Cortex of kidney (tissue), 1 donor: ENCODE measurements at places on chromosomes 7 and 10.

GRCh38 chr7:152520861-152521302, 85.1 kb upstream of the KMT2C start:
- DNase-seq, result no peak

GRCh38 chr7:114209968-114210367, 204.6 kb upstream of the FOXP2 start:
- DNase-seq, result no peak

DNA sequence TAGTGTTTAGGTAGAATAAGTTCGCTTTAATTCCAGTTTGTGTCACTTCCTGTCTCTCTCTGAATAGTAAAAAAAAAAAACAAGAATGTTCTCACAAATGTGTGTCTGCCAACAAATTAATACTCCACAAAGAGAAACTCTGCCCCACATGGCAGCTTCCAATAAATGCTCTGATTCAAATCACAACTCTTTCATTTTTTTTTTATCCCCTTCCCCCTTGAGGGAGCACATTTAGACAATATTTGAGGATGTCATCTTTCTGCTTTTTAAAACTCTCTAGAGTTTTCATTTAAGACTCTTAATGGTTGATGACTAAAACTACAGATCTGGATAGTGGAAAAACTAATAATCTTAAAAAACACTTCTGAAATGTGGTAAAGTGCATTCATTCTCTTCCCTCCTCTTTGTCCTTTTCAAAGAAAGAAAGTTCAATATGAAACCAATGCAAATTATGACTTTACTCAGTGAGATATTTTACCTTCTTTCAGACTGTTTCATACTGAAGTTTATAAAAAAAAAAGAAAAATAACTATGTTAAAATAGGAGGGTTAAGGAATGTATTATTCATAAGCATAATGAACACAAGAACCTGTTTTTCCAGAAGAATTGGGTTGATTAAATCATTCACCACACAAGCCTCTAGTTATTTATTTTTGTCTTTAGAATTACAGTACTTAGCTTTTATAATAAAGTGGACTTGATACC, 42.3 kb downstream of the ARID5B start:
- DNase-seq, result no peak

DNA sequence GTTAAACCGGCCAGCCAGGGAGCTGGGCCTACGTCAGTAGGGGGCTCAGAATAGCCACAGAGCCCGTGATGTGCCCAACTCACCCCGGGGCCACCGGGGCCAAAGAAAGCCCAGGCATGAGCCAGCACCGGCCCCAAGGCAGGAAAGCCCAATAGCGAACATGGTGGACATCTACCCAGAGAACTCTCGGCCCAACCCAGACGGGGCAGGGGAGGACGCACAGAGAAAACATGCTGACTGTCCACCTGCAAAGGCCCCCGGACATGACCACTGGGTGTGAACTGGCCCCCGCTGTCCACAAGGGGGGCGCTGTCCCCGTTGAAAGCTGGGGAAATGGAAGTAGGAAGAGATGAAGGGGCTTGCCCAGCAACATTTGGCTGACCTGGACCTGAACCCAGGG, 169.2 kb downstream of the PRKAG2 start:
- DNase-seq, result no peak

DNA sequence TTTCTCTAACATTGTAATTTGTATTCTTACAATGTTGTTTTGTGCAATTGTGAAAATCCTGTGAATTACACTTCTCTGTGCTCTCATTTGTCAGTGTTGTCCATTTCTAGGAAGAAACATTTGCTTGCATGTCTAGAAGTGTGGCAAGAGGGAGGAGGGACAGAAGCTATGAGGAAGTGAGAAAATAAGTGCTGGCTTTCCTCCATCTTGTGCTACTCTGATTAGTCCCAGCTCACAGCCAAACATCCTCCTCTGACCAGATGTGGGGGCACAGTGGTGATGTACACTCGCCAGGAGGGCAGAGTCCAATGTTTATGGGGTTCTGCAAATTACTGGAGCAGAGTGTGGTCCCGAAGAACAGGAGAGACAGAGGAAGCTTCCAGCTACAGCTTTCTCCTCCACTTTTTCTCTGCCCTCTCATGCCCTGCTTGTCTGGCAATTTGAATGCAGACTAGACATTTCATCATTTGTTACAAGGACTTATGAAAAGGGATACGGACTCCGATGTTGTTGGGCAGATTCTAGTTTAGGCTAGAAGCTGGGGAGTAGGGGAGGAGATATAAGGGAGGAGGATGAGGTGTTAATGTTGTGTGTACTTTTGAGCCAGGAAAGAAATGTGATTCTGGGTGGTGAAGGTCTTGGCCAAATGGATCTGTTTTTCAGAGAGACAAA, 131.0 kb upstream of the C1GALT1 start:
- DNase-seq, result no peak

- DNase-seq, result no peak
Observed at GRCh38 chr7:129702761-129703338, 91.3 kb downstream of the NRF1 start.

- DNase-seq, result no peak
Observed at GRCh38 chr7:116633131-116633988, 38.6 kb upstream of the MET start.

DNA sequence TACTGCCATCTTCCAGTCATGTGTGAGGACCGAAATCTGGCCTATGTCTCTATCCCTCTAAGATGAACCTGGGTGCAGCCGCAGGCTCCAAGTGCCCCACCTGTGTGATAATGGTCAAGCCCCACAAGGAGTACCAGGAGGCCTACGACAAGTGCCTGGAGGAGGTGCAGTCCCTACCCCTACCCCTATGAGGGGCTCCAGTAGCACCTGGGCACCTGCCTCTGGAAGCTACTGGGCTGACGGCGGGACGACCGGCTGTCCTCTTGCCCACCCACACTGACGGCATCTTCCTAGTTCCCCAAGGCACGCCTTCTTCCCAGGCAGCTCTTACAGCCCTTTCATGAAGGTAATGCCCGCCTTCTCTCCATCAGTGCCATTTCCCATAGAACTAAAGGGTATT, 47.4 kb downstream of the HOXA1 start:
- no peak for DNase-seq

- DNase-seq, result no peak
Observed at GRCh38 chr10:27245836-27246235, 5.2 kb upstream of the ACBD5 start.

DNA sequence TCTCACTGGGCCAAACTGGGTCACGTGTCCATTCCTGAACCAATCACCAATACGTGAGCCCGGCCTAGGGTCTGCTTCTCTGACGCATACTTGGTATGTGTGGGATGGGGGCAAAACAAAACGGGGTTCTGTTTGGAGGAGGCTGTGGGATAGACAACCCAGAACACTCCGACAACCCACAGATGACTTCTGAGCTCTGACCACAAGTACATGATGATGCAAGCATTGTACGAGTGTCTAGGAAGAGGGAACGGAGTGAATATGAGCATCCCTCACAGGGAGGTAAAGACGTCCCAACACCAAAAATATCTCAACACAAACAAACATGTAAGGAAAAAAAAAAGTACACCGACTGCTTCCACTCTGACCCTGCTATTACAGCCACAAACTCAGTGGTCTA, 5.6 kb downstream of the DAGLB start:
- no peak for DNase-seq

DNA sequence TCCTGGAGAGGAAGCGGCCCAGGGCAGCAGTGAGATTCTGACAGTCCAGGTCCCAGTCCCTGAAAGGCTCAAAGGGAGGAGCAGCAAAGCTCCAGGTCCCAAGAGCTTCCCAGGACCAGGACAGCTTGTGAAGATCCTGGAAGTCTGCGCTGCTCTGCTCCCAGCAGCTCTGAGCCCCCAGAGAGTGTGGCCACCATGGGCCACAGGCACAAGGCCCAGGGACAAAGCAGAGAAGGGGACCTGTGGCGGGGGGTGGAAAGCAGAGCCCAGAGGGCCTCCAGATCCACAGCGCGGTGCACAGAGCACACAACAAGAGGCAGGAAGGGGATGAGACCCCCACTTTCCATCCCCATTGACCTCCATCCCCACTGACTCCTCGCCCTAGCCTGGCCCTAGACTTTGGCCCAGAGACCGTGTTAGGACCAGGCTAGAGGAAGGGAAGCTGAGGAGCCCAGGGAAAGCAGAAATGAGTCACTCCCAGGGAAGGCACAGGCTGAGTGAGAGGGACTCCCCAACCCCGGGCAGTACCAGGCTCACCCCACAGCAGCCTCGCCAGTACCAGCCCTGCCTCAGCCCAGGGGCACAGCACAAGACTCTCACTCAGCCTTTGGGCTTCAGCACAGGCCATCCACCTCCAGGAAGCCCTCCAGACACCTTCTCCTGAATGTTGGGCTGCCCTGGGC, 75.5 kb downstream of the GRID1 start:
- no peak for DNase-seq

- no peak for DNase-seq
Observed at GRCh38 chr10:968546-969199, 19.6 kb upstream of the GTPBP4 start.

DNA sequence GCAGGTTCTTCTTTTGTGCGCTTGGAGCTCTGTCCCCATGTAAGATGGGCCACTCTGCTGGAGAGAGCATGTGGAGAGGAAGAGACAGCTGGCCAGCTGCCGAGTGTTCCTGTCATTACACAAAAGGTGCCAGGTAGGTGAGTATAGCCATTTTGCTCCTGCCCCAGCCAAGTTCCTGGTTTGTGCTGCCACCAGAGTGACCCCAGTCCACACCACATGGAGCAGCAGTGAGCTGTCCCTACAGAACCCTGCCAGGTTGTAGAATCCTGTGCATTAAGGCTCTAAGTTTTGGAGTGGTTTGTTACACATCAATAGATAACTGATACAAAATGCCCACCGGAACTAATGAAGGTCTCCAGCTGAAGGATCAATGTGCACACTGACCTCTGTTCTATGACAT, 84.6 kb upstream of the GHITM start:
- DNase-seq, result no peak

DNA sequence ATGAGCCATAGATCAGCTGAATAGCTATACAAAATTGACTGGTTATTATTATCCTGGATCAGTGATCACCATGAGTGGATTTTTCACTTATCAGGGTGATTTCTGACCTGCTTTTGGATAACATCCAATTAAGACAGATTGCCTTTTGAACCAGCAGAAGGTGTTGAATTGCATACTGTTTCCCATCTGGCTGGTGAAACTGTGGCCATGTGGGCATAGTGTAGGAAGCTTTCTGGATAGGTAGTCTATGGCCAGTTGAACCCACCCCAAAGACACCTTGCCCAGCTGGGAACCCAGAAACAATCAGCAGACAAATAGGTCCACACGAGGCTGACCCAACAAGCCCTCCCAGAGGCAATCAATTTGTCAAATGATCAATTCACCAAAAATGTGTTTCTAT, 29.3 kb downstream of the DNAJC12 start:
- no peak for DNase-seq

DNA sequence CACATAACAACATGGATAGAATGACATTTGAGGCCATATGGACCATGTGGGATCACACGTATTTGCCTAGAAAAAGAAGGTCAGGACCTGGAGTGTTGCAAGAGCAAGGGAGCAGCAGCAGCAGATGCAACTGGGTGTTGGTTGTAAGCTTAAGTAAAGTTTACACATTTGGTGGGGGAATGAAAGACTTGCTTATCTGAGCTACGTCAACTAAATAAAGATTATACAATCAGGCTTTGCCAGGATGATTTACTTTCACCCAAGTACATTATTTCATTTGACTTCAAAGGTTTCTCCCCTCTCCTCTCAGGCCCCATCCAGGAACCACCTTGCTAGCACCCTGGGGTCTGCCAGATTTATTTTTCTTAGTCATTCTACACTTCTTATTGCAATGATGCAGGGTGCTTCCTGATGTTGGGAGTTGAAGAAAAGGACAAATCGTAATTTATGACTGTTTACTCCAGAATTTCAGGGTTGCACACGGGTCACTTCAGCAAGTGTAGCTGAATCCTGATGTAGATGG, 591.9 kb upstream of the IGFBP3 start:
- DNase-seq, result no peak

DNA sequence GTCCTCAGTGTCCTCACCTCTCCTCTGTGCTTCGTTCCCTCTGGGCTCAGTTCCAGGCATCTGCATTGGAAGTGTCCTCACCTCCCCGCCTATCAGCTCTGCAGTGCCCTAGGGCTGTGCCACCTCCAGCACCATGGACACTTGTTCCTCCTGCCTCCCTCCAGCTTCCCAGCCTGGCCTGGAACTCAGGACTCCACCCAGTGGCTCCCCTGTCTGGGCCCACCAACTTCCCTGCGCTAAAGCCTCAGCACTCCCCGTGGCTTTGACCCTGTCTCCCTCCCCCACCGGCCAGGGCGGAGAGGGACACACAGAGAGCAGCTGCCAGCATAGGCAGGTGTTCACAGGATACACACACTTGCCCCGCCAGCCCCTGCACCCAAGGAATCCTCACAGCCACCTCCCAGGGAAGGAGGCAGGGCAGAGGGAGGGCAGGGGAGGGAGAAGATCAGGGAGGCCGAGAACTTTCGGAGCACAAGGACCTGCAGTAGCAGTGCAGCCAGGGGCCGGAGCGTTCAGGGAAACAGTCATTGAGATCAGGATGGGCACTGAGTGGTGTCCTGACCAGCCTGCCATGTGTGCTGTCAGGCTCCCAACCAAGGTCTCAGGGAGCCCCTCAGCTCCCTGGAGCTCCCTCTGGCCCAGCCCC, 31.3 kb downstream of the ANXA8 start:
- DNase-seq, result no peak

DNA sequence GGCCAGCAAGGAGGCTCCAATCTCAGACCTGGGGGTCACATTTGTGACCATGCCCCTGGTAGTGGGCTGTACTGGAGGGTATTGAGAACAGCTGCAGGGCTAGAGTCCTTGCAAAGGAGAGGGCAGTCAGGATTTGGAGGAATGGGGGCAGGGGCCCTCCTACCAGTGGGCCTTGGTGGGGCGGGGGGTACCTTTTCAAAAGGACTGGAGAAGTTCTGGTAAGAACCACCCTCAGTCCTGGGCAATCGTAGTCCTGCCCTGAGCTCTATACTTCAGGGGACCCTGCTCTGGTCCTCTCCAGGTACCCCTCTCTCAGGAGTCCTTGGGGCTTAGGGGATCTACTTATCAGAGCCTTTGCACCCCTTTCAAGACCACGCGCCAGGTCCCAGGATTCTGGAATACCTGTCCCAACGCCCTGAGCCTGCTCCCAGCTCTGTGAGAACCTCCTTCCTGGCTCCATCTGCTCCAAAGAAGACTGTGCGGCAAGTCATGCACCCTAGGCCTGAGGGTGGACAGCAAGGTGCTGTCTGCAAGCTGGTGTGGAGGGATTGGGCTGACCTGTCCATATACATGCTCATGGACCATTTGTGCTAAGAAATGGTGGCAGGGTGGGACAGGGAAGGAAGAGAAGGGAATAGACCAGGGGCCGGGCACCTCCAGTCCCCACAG, 134.1 kb upstream of the EEPD1 start:
- no peak for DNase-seq

- no peak for DNase-seq
Observed at GRCh38 chr7:74006451-74007241, 21.3 kb upstream of the ELN start.
